ENCODE measurements at places on chromosomes 16 and 17. TPM values are rescaled to one million over a fixed set of nuclear protein-coding genes. Genes with fewer than 3 reads are reported as not detected.

DNA sequence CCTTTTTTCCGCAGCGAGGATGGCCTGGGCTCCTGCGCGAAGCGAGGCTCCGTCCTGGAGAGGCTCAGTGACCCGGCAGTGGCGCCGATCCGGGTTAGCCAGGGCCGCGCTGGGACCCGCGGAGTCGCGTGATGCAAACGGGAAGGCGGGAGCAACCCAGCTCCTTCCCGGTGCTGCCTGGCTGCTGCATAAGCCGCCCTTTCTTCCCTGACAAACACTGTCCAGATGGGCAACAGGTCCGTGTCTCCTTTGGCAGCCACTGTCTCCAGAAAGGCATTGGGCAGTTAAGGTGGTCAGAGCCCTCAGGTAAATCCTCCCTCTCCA, 21.8 kb upstream of the ZNHIT3 start:
- H3K27me3 ChIP-seq = no peaks in the 10 kb centered on the region
- no peak overlapping the region for H3K4me3 ChIP-seq
- no peak for DNase-seq
- no peak overlapping the region for H3K27ac ChIP-seq
- H3K36me3 ChIP-seq = no peaks in the 10 kb centered on the region

DNA sequence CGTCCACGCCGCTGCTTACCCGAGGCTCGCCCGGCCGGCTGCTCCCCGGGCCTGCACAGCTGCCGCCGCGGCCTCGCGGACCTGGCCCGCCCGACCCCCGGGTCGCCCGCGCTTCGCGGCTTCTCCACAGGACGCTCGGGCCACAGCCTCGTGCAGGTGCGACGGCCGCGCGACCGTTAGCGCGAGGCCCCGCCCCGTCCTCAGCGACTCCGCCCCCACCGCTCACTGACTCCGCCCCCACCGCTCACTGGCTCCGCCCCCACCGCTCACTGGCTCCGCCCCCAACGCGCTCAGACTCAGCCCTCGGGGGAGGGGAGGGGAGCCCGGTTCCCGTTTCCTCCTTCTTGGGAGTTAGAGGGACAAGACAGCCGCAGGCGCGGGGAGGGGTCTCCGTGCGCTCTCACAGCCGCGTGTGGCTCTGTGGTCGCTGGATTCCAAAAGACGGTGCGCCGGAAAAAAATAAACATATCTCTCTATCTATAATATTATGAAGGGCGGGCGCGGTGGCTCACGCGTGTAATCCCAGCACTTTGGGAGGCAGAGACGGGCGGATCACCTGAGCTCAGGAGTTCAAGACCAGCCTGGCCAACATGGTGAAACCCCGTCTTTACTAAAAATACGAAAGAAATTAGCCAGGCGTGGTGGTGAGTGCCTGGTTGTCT, at the start of gene MEIOB:
Gene MEIOB (minus strand): TSS at position 191 of the 662 bp plus-strand sequence. CDS start 3,989 bp downstream, outside the sequence.
- no peak within 1 kb of the TSS for H3K27ac ChIP-seq
- no peaks in the 10 kb centered on the region for H3K36me3 ChIP-seq
- H3K4me1 ChIP-seq = peaks cover 3% of the 10 kb centered on the region
- peaks cover 4% of the 10 kb centered on the region for H3K27me3 ChIP-seq
- no peak for DNase-seq

DNA sequence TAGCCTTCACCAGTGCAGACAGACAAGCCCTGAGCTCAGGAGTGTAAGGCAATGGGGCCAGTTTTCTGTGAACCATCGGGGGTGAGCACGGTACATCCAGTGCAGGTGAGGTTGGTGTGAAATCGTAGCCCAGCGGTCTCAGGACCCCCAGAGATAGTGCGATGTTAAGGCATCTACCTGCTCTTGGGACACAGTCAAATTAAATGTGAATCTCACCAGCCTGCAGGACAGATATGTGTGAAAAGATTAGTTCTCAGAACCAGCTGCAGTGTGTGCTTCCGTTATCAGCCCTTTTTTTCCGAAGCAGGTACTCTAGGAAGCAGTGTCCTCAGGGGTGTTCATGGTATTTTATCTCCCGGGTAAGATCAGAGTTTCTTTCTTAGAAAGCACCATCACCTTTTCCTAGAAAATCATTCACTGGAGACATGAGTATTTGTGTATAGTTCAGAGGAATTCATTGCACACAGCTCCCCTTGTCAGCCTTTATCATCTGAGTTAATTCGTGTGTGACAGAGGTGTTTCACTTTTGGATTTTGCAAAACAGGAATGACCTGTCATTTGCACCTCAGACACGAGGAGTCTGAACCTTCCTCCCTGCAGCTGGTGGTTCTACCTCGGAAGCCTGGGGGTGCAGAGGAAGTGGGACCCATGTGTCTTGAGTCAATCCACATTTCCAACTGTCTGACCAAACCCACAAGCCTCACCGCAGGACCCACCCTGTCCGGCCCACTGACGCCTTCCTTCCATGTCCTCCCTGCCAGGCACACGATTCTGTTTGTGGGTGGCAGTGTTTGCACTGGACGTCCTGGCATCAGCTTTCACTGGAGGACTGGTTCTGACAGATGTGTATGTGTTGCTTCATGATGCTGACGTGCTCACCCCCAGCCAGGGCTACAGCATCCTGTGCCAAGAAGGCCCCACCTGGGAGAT, 107.8 kb downstream of the CLEC16A start:
- H3K27ac ChIP-seq = no peak overlapping the region

DNA sequence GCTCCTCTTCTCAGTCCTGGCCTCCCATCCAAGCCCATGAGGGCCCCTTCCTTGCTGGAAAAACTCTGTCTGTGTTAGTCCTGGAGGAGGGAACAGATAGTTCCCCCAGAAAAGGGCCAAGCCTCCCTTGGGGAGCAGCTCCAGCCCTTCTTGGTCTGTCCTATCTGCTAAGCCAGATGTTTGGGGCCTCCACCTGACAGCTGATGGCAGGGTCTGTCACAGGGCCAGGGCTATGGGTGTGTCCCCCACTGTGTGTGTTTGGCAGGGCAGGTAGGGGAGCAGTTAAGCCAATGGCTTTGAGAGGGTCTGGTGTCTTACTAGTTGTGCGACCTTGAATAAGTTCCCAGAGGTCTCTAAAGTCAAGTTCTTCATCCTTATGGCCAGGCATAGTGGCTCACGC, 13.6 kb upstream of the SLC4A1 start:
- peaks cover 3% of the 10 kb centered on the region for H3K4me1 ChIP-seq
- H3K4me3 ChIP-seq = no peak overlapping the region
- H3K27ac ChIP-seq = no peak overlapping the region
- no peak for DNase-seq

GRCh38 chr16:2022723-2023091, 3.1 kb downstream of the NPW start:
- peaks cover 8% of the 10 kb centered on the region for H3K27me3 ChIP-seq
- DNase-seq = peak; percentile 55
- H3K27ac ChIP-seq = no peak overlapping the region
- no peaks in the 10 kb centered on the region for H3K36me3 ChIP-seq
- peaks cover 18% of the 10 kb centered on the region for H3K4me1 ChIP-seq

DNA sequence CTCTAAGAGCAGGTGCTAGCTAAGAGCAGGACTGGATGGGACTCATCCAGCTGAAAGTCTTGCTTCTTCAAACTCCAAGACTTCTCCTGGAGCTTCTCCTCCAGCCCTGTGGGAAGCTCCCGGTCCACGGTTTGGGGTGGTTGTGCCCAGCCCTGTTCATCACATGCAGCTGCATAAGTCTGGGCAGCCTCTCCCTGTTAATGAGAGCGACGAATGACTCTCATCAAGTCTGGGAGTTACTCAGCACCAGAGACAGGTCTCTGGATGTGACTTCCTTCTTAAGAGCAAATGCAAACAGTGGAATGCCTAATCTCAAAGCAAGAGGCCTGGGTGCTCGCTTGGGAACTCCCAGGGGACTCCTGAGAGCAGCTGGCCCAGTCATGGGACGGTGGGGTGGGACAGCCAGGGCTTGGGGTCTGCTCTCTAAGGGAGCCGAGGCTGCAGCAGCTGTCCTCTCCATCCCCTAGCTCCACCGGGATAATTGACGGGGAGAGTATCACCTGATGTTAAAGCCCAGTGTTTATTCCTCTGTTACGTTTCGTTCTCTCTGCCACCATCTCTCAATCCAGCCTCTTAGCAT, 35.3 kb upstream of the CRHR1 start:
- DNase-seq = no peak
- H3K36me3 ChIP-seq = no peaks in the 10 kb centered on the region
- no peak overlapping the region for H3K4me3 ChIP-seq
- no peaks in the 10 kb centered on the region for H3K27me3 ChIP-seq
- no peak overlapping the region for H3K27ac ChIP-seq

DNA sequence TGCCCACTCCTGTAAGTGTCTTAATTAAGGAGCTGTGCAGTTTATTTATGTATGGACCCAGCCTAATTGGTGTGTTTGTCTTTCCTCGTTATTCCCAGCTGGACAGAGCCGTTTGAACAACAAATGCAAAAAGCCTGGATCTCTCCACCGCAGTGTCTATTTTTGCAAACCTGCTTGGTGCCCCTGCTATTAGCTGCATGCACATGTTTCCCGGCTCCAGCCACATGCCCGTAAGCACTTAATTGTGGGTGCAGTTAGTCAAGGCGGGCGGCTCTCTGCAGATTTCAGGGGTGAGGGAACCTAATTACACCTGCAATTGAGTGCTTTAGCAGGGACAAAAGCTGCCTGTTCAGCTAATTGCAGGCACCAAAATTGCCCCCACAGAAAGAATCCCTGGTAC, 74.0 kb upstream of the GSE1 start:
- no peaks in the 10 kb centered on the region for H3K27me3 ChIP-seq
- no peak for DNase-seq
- no peak overlapping the region for H3K4me3 ChIP-seq
- no peaks in the 10 kb centered on the region for H3K4me1 ChIP-seq
- H3K36me3 ChIP-seq = no peaks in the 10 kb centered on the region
- H3K27ac ChIP-seq = no peak overlapping the region

DNA sequence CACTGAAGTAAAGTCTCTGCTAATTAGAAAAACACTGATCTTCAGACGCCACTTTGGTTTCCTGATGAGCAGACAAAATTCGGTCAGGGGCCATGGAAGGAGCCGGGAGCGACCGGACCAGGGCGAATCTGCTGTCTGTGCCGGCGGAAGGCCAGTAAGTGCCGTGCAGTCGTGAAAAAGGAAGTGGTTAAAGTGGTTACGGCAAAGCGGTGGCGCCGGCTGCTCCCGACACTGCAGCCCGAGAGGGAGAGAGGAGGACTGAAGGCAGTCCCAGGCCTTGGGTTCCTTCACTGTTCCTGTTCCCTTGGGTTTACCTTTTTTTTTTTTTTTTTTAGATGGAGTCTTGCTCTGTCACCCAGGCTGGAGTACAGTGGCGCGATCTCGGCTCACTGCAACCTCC, 17.3 kb upstream of the HEXD start:
- H3K27me3 ChIP-seq = no peaks in the 10 kb centered on the region
- peaks cover 5% of the 10 kb centered on the region for H3K36me3 ChIP-seq
- DNase-seq = no peak
- H3K4me1 ChIP-seq = peaks cover 20% of the 10 kb centered on the region
- no peak overlapping the region for H3K27ac ChIP-seq

GRCh38 chr16:56866955-56867830, 2.2 kb downstream of the SLC12A3 start:
- peak; percentile 78 for DNase-seq
- no peaks in the 10 kb centered on the region for H3K27me3 ChIP-seq
- no peaks in the 10 kb centered on the region for H3K4me1 ChIP-seq
- no peak overlapping the region for H3K27ac ChIP-seq
- H3K36me3 ChIP-seq = no peaks in the 10 kb centered on the region

GRCh38 chr17:28700278-28700677, 11.4 kb downstream of the PROCA1 start:
- peaks cover 49% of the 10 kb centered on the region for H3K36me3 ChIP-seq
- no peak for DNase-seq
- H3K27ac ChIP-seq = no peak overlapping the region
- H3K4me1 ChIP-seq = no peaks in the 10 kb centered on the region
- no peak overlapping the region for H3K4me3 ChIP-seq
- no peaks in the 10 kb centered on the region for H3K27me3 ChIP-seq

- H3K4me1 ChIP-seq = peaks cover 12% of the 10 kb centered on the region
- no peaks in the 10 kb centered on the region for H3K36me3 ChIP-seq
- no peak for DNase-seq
- no peaks in the 10 kb centered on the region for H3K27me3 ChIP-seq
- no peak overlapping the region for H3K4me3 ChIP-seq
- no peak overlapping the region for H3K27ac ChIP-seq
Observed at GRCh38 chr16:85521552-85522307, 91.4 kb upstream of the GSE1 start.

DNA sequence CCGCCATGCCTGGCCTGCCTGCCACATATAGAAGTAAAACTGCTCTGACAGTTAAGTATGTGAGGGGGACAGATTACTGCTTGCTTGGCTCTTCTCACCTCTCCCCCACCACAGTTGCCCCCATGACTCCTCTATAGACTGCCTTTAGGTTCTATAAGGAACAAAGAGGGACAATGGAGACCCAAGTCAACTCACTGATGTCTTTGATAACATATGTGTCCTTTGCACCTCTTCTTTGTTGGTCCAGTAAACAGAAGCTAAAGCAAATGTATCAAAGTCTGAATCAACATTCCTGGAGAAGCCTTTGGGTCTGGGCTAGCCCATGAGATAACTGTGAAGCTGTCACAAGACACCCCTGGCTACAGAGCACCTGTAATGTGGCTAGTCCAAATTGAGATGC, 27.1 kb downstream of the NUDT7 start:
- H3K4me3 ChIP-seq = no peak overlapping the region
- no peak overlapping the region for H3K27ac ChIP-seq
- H3K4me1 ChIP-seq = no peaks in the 10 kb centered on the region
- no peak for DNase-seq

DNA sequence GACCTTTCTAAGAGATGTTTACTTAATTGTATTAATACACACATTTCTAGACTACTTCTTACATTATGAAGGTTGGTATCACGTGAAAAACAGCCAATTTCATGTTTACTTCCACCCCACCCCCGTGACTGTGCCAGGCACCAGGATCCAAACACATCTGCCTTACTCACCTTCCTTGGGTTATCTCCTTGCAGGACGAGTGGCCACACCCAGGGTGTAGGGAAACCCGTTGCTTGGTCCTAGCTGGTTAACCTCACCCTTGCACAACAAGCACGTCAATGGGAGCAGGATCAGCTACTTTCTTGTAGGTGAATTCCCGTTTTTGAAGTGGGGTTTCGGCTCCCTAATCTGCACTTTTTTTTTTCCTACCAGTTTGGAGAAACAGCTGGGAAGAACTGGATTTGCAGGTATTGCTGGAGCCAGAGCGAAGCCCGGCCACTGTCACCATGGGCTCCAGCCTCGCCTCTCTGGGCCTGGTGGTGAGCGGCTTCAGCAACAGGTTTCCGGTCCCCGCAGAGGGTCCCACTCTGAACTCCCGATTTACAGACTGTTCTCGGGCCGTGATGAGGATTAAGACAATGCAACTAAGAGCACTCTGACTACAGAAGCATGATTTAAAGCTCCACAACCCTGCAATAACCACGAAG, 2.1 kb upstream of the UBB start:
- no peak for DNase-seq
- no peaks in the 10 kb centered on the region for H3K27me3 ChIP-seq
- no peak overlapping the region for H3K4me3 ChIP-seq
- peak overlapping the region; percentile 0 for H3K27ac ChIP-seq
- peaks cover 4% of the 10 kb centered on the region for H3K4me1 ChIP-seq

- DNase-seq = no peak
- no peak overlapping the region for H3K4me3 ChIP-seq
Observed at GRCh38 chr16:17333229-17333628, 137.5 kb downstream of the XYLT1 start.

- no peak overlapping the region for H3K4me3 ChIP-seq
- no peak for DNase-seq
- no peaks in the 10 kb centered on the region for H3K27me3 ChIP-seq
Observed at GRCh38 chr16:12343913-12344312, 367.4 kb downstream of the SNX29 start.

Gene ALDH3A1
- total RNA-seq = 0.17 TPM

Gene IKZF3
- total RNA-seq = not detected

Gene TPSAB1
- not detected for total RNA-seq

Gene SETD1A
- 3.5 TPM for total RNA-seq

Gene SPATA22
- total RNA-seq = 0.17 TPM

Measured in fibroblast of lung (primary cell).